ENCODE measurements at places on chromosomes 5 and 9.

DNA sequence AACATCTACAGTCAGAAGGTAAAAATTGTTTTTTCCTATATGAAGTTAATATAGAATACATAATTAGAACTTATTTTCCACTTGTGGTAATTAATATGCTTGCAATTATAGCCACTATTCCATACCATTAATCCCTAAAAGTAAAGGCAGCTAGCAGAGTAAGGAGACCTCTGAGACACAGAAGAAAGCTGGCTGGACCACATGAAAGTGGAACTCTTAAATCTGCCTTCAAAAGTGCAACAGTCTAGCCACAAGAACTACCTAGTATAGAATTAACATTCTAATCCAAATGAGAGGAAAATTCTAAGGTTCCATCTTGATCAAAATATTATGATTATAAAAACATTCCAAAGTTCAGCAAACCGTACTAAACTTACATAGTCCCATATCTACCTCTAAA is 37.6 kb downstream of the ARL15 start:
- no peak for DNase-seq

DNA sequence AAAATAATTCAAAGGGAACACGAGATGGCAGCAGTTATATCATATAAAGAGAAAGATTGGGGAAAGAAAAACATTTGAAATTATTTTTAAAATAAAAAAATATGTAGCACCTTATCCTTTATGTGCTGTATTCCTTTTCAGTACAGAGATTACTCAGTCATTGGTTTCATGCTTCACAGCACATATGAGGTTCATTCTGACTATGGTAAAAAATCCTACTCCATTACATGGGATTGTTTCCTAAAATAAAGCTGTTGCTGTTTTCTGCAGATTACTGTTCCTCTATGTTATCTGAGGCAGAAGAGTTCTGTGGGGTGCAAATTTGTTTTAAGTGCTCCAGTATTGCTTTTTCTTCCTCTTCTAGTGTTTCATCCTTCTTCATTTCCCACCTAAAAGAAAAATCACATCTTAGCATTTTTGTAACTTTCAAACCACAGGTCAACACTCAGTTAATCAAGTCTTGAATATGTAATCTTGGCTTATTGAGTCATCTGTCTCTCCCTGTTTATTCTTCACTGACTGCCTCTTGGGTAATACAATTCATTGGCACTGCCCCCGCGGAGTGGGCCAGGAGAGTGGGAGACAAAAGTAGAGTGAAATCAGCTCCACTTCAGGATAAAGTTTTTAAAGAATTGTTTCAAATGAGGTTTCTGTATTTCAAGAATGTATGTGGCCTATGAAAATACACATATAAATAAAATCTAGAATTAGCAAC is 412.5 kb upstream of the POU5F2 start:
- no peak for DNase-seq

DNA sequence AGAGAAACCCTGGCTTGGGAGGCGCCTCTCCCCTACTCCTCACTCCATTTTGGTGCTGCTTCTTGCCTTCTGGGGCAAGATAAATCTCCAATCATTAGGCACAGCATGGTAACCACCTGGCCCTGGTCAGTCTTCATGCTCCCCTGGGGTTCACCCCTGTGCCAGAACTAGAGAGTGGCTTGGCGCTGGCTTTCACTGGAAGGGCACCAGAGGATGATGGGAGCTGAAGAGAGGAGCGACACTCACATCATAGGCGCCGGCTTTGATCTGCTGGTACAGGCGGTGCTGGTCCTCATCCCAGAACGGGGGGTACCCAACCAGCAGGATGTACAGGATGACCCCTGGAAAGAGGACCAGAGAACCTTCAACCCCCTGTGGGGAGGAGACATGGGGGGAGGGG is 38.1 kb downstream of the CAMK2A start:
- DNase-seq: no peak

GRCh38 chr5:179488491-179488890 is 61.9 kb upstream of the RUFY1 start:
- no peak for DNase-seq

- no peak for DNase-seq
Observed at GRCh38 chr5:157049605-157050004, 9.3 kb downstream of the HAVCR1 start.

DNA sequence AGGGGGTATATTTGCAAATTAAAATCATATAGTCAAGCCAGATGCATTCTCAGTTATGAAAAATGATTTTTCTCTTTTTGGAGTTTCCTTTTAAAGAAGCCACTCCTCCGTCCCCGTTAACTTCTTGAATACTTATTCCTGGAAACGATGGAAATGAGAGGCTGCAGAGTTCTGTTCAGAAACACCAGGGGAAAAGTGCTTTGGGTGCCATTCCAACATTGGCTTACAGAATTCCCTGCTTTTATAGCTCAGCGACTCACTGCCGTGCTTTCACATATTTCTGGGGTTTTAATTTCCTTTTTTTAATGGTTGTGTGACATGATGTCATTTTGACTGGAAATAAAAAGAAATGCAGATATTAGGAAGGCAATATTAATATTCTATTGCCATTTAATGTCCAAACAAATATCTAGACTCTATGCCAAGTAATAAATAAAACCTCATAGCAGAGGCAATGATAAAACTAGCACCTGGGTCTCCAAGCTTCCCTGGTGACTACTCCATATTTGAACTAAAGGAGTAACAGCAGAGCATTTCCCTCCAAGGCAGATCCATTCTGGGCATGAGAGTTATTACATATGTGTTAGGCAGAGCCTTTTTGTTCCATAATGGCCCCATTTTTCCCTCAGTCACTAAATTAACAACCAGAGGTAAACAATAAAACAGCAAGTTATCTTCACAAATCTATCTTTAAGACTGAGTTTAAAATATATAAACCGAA is 363.4 kb downstream of the EBF1 start:
- no peak for DNase-seq

DNA sequence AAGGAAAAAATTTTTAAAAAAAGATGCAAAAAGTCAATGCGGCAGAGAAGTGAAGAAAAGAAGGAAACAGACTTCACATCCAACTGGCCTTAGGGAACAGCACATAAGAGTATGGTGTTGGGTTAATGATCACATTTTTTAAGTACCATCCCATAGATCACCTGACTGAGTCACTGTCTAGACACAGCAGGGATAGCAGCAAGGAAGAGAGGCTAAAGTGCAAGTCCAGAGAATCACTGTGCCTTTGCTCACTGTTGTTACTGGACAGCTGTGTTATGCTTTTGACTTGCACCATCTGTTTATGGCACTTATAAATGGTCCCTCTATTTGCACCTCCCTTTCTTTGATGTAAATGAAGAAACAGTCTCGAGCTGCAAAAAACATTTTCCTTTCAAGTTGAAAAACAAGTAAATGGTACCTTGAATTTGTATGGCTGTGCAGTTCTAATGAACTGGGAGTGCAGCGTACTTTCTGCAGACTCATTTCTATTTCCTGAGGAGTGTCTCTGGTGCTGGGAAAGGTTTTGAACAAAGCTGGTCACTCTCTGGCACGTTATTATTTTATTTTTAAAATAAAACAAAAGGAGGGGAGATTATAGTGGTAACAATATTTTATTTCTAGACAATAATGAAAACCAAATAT is 84.2 kb downstream of the TRPM6 start:
- DNase-seq: no peak

DNA sequence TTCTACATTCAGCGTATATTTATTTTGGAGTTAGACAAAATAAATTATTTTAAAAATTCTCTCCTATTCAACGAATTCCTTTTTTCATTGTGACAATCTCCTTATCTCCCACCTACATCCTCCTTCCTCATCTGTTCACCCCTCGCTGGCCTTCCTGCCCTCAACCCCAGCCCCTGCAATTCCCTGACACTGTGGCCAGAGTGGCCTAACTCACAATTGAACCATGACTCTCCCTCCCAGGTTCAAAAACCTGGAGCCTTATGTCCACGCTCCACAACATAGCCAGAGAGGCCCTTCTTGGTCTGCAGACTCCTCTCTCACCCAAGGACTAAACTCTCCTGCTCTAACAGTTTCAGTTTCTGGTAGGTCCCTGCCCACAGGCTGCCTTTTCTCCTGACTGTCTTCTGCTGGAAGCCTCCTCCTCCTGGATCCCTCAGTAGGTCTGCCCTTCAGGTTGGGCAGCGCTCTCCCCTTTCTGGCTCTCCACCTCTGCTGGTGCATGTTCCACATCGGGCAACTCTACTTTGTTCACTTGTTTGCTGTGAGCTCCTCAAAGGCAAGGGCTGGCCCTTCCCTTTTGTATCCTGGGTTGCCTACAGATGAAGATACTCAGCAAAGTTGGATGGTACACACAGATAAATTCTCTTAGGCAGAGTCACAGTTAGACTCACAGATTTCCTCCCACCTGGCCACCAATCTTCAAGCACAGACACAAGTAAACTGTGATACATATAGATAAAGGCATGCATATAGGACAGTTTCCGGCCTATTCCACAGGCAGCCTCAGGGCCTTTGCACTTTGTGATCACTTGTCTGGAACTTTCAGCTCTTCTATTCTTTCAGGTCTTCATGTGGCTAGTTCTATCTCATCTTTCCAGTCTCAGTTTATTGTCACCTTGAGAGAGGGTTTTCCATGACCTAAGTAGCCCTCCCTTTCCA is 19.8 kb upstream of the MYORG start:
- DNase-seq: no peak

GRCh38 chr5:80761966-80762365 is 107.2 kb upstream of the DHFR start:
- no peak for DNase-seq

GRCh38 chr5:135501965-135502364 is 33.8 kb downstream of the NEUROG1 start:
- DNase-seq: no peak

DNA sequence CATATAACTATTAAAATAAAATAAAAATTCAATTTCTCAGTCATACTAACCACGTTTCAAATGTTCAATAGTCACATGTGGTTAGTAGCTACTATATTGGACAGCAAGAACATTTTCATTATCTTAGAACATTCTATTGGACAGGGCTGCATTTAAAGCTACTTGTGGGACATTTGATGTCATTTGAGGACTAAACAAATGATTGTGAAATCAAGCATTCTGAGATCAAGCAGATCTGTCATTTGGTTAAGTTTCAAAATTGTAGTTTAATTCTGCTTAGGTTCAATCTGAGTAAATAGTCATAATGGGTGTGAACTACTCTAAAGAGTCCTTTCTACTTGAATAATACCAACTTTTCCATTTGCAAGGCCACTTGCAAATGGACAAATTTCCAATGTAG is 226.9 kb upstream of the C9orf72 start:
- DNase-seq: no peak

- DNase-seq: peak; percentile 2
Observed at GRCh38 chr5:52989781-52990527, 802 bp downstream of the ITGA2 start.

GRCh38 chr5:79712741-79713140 is 23.1 kb downstream of the CMYA5 start:
- no peak for DNase-seq

- DNase-seq: no peak
Observed at GRCh38 chr5:83590966-83591365, 119.4 kb downstream of the VCAN start.

GRCh38 chr5:135491552-135492318 is 39.6 kb upstream of the TIFAB start:
- no peak for DNase-seq

DNA sequence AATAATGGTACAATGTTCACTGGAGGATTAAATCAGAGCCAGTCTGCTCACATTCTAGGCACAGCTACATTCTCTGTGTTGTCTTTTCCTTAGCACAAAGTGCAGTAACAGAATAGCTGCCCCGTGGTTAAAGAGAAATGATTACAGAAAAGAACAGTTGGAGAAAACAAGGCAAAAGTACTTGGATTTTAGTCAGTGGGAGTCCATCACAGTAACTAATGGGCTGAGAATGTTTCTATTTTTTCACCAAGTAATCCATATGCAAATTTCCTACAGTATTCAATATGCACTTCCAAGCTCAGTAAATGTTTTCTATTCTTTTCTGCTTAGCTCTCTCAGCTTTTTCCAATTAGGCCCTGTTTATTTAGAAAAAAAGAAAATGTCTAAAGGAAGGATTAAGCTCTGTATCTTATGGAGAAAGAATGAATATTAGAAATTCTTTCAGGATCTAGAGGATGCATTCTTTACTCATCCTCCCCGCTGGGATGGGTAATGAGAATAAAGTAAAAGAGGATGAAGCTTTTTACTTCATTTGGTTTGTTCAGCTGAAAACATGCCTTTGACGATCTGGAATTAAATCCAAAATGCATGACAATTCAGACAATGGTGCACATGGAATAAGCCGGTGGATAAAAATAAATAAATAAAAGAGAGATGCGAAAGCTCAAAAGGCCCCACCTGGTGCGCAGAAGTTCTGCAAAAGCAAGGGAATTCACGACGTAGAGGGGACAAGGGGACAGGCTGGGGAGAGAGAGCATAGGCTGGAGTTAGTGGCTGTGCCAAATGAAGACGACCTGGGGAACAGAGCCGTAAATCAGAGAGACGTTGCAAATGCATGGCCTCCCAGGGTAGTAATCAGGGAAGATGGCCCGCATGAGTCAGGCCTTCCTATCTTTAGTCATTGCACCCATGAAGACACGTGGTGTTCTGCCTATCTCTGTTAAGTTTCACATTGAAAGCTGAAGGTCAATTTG is 345.2 kb downstream of the GLIS3 start:
- DNase-seq: no peak

DNA sequence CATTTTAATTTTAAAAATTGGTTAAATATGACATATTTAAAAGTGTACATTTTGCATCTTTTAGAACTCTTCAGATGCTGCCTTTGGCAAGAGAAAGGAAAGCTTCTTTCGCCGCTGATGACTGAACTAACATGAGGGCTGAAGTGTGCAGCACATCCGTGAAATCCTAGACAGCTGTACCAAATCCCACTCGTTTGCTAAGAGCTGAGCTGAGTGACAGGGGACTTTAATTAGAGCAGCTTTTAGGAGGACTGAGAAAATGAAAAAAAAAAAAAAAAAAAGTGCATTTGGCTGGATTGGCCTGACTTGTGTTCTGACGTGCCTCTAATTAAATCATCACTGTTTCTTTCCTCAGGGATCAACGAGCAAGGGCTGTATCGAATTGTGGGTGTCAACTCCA is 271.3 kb downstream of the ARHGAP26 start:
- DNase-seq: no peak

GRCh38 chr5:36719282-36719681 is 112.9 kb downstream of the SLC1A3 start:
- DNase-seq: no peak

GRCh38 chr5:146475190-146475780 is 28.2 kb downstream of the TCERG1 start:
- DNase-seq: no peak

DNA sequence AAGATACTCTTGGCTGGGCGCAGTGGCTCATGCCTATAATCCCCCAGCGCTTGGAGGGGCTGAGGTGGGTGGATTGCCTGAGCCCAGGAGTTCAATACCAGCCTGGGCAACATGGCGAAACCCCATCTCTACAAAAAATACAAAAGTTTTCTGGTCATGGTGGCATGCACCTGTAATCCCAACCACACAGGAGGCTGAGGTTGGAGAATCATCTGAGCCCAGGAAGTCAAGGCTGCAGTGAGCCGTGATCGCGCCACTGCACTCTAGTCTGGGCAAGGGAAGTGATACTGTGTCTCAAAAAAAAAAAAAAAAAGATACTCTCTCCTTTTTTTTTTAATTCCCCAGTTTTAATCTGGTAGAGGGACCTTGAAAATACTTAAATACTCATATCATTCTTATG is 15.0 kb downstream of the ANKRD33B start:
- no peak for DNase-seq
